ENCODE measurements at places on chromosomes 7 and 10.

DNA sequence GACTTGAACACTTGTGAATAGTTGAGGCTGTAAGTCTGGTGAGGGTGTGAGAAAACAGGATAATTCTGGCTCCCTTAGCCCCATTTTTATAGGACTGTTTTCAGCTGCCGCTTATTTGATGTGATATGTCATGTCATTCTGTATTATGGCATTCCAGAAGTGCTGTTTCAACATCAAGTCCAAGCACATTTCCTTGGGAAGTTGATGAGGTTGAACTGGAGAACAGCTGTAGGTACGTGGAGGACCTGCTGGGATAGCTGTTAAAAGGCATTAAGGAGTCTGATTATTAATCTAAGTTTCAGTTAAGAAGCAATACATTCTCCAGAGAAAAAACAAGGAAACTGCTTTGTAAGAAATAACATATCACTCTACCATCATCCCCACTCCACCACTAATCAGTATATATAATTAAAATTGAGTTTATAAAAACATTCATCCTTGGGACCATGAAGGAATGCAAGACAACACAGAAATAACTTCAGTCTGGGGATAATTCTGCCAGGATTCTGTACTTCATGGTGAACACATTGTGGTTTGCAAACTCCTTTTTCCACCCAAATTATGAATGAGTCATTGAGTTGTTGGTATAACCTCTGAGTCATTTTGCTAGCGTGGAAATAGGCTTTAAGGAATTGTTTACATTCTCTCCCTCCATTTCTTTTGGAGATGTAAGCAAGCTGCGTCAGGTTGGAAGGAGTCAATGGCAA is 39.9 kb upstream of the TMEM229A start:
- DNase-seq: no peak

- DNase-seq: no peak
These were observed 53.5 kb downstream of the SCIN start for GRCh38 chr7:12623885-12624498.

GRCh38 chr10:87724789-87725188 is 65.1 kb downstream of the PAPSS2 start:
- DNase-seq: no peak

- DNase-seq: no peak
These were observed 21.7 kb upstream of the JAKMIP3 start for GRCh38 chr10:132043861-132044695.

DNA sequence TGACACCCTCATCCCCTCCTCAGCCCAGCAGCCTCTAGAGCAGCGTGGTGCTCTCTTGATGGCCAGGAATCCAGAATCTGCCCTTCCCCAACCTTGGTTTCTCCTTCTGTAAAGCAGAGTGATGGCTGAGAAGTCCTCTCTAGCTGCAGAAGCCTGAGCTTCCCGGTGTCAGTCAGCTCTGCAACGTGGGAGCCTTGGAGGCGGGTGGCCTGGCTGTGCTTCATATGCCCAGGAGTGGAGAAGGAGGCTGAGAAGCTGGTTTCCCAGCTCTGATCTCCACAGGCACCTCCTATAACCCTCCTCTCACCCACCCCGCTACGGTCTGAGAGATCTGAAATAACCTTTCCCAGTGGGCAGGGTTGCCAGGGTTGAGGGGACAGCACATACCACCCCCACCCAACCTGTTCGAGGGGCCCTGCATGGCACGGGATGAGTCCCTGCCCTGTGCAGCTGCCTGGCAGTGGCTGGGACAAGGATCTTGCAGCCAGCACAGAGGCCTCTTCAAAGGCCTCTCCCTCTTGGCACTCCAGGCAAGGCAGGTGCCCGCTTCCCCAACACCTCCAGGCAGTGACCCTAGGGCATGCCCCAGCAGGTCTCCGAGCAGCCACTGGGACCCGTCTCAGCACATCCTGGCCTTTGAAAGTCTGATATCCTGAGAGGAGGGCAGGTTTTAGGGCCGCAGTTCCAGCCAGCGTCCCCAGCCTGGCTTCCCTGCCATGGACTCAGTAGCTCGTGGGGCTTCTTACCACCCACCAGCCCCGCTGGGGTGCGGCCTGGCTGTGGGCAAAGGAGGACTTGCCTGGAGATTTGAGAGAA is 18.3 kb upstream of the SLC29A3 start:
- DNase-seq: no peak

- no peak for DNase-seq
These were observed 566.0 kb downstream of the SUGCT start for GRCh38 chr7:40700653-40701421.

GRCh38 chr10:102819054-102819453 is 18.2 kb downstream of the CYP17A1 start:
- no peak for DNase-seq

DNA sequence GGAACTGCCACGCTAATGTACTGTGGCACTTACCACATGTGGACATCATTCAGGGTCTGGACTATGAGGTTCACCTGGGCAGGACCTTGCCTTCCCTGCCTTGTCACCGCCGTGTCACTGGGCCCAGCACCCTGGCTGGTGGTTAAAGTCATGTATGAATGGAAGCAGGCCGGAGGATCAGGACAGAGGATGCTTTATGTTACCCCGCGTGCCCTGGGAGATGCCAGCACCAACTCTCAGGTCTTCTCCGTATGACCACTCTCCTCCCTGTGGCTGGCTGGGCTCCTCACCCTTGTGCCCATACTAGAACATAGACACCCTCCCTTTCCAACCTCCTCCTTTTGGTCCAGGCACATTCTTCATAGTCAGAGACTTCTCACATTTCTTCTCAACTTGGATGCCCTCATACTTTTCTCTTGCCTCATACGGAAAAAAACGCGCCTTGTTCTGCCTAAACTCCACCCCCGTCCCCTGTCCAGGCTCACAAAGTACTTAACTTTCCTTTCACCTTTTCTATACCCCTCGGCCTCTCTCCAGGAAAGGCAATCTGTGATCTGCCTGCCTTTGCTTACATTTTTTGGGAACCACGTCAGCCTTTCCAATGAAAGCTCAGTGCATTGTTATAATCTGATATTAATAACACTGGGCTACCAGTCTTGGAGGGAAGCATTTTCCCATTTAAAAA is 240.0 kb downstream of the TEX36 start:
- DNase-seq: no peak

GRCh38 chr10:61760943-61761824 is 98.5 kb downstream of the CABCOCO1 start:
- no peak for DNase-seq

DNA sequence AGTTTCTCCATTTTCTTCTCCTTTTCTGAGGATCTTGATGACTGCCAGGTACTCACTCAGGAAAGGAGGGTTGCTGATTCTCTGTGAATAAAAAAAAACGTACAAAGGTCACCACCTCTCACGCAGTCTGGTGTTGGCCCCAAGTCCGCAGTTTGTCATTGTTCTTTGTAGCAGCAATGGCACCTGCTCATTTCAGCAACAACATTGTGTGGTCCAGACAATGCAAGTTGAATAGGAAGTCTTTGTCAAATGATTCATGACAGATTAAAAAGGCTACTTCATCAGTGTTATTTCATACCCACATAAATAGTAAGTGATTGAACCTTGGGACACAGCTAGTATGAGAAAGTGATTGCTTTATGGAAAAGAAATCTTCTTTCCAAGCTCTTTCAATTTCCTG is 653.5 kb upstream of the MGMT start:
- no peak for DNase-seq

DNA sequence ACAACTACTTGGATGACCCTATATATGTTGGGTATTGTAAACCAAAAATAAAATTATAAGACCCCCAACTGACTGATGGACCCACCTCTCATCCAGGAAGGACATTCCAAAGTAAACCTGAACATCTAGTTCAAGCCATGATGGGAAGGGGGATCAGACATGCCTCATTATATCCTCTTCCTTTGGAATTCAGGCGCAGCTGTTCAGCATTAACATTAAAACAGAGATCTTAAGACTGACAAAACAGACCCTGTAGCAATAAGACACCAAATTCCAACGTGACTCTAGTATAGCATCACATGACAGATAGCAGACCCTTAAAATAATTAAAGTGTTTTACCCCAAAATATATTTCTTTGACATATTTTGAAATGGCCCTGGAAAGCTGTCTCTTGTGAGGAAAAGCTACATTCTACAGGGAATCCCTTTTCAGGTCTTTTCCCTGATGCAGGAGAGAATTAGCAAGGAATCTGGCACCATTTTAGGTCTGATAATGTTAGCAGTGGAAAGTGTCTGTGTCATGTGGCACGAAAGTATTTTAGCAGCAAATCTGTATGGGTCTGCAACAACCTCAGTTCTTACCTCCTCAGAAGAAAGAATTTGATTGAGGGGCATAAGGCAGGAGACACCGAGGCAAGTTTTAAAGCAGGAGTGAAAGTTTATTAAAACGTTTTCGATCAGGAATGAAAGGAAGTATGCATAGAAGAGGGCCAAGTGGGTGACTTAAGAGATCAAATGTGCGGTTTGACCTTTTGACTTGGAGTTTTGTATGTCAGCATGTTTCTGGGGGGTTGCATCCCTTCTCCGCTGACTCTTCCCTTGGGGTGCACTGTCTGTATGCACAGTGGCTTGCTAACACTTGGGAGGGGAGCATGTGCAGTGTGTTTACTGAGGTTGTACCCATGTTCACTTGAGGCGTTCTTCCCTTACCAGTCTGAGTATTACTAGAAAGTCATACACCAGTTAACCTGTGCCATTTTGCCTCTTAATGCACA is 236.6 kb upstream of the PPP1R3A start:
- DNase-seq: no peak

DNA sequence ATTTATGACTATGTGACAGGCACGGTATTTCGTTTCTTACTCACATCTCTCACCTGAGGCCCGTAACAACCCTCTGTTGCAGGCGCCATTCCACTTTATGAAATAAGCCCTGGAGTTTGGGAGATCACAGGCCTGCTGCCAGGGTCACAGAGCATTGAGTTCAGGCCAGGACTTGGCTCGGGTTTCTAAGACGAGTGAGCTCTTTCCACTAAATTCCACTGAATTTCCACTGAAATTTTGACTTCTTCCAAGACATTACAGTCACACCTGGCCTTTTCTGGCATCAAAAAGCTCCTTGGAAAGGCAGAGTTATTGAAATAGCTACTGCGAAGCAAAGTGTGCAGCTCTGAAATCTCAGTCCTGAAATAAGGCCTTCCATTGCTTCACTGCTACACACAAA is 282.8 kb upstream of the MGMT start:
- no peak for DNase-seq

GRCh38 chr7:18808026-18808425 is 309.4 kb downstream of the TWIST1 start:
- DNase-seq: no peak

GRCh38 chr7:14962778-14963177 is 60.2 kb upstream of the DGKB start:
- DNase-seq: no peak

DNA sequence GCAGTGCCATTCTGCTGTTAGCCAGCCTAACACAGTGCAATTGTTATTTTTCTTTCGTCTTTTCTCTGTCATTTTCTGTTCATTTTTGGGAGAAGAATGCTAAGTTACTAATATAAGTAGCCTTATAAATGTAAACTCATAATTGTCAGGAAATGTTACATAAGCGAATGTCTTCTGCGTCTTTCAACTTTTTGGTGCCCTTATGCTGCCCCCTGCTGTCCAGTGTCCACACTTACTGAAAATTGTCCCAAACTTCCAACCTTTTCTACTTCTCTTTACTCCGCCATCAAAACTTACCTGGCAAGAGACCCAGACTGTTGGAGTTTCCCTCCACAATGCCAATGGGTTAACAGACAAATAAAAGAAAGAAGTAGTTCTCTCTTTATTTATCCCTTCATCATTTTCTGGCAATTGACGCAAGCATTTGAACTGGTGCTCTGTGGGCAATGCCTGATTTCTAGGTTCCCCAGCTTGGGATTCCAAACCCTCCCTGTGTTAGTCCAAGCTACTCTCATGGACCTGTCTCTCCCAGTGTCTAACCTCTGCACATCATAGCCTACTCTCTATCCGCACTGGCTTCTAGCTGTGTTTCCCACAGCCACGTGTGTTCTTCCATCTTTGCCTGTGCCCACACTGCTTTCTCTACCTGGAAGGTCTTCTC is 21.0 kb upstream of the EPC1 start:
- DNase-seq: peak; percentile 59

- DNase-seq: no peak
These were observed 12.6 kb upstream of the LAMB4 start for GRCh38 chr7:108142675-108143259.

DNA sequence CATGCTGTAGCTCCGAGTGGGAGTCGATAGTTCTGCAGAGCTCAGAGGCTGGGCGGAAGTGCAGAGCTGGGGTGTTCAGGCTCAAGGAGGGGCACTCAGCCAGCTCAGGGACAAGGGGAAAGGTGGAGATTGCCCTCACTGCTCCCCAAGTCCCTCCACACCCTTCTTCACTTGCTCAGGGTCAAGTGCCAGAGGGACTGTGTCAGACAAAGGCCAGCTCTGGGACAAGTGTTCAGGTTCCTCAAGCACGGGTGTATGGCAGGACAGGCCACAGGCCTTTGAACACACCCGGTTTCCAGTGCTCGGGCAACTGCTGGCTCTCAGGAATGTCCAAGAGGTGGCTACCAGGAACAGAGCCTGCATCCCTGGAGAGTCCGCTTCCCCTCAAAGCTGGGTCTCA is 293.0 kb upstream of the PODXL start:
- no peak for DNase-seq

GRCh38 chr10:100362570-100363496 is 15.8 kb downstream of the SCD start:
- DNase-seq: no peak

DNA sequence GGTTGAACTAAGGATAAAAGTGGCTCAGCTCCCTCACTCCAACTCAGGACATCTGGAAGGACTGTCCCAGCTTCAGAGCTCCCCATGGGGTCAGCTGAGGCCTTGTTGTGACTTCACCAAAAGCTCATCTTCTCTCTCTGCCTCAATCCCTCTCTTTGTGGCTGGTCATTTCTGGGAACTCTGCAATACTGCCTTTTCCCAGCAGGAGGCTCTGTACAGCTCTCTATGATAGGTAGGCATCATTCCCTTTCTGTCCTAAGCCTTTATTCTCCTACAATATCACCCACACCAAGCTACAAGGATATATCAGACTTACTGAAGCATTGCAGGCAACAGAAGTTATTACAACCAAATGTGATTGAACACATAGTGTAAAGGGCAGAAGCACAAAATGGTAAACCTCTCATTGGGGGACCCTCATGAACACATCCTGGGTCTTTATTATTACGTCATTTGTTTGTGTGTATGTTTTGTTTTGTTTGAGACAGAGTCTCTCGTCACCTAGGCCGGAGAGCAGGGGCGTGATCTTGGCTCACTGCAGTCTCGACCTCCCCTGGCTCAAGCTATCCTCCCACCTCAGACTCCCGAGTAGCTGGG is 36.7 kb upstream of the PRPS1L1 start:
- DNase-seq: no peak

DNA sequence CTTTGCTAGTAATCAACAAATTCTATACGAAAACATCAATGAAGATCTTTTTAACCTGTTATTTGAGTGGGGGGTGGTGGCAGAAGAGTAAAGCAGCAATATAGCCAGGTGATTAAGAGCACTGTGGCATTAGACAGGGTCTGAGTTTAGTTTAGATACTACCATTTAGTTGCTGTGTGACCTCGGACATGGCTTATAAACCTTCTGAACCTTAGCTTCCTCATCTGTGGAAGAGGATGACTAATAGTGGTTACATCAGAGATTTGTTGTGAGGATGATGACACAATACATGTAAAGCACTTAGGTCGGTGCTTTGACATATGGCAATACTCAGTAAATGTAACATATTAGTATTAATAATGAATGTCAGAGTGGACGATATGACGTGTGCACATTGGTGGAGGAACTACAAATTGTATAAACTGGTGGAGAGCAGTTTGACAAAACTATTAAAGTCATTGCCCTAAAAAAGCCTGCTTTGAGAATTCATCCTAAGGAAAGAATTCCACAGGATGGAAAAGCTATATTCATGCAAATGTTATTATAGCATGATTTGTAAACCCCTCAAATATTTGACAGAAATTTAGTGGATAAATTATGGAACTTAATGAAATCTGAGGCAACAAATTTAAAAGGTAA is 24.3 kb downstream of the SPAG6 start:
- DNase-seq: no peak

Measured in activated CD8-positive, alpha-beta memory T cell treated with anti-CD3 and anti-CD28 coated beads for 1 hour (primary cell).